ENCODE measurements at places on chromosomes 5 and 9. TPM values are rescaled to one million over a fixed set of nuclear protein-coding genes. Genes with fewer than 3 reads are reported as not detected.
A peak's percentile ranks its signal among the peaks of the same experiment; 100 is the strongest.

GRCh38 chr9:85157772-85158171 is 488.2 kb downstream of the NTRK2 start:
- H3K4me1 ChIP-seq = no peaks in the 10 kb centered on the region
- no peak overlapping the region for H3K27ac ChIP-seq
- no peak overlapping the region for H3K4me3 ChIP-seq

DNA sequence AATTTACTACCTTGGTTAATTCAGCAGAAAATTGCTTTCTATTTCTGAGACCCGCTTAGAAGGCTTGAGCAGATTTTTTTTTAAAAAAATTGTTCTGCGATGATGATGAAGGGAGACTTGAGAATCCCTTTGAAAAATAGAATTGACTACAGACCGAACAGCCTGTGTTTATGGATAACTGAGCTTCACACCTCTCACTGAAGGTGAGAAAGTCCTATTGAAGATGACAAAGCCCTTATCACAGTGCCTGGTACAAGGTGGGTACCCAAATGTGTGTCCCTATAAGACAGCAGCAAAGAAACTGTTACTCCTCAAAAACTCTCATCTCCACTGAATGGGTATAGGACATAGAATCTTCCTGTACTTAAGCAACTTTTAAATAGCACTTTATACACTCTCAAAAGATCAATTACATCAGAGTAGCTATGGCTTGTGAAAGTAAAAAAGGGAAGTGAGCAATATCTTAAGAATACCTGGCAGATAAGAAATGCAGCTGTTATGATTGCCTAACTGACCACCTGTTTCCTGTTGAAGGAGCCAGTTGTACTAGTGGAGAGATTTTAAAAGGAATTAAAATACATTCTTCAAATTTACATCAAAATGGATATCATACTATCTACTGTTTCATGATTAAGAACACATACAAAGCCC is 419.7 kb downstream of the CHSY3 start:
- no peak overlapping the region for H3K27ac ChIP-seq
- no peak overlapping the region for H3K4me3 ChIP-seq
- no peaks in the 10 kb centered on the region for H3K4me1 ChIP-seq
- H3K27me3 ChIP-seq = no peaks in the 10 kb centered on the region

Gene SEMA5A
- 56.2 TPM for total RNA-seq

- H3K36me3 ChIP-seq = no peaks in the 10 kb centered on the region
- H3K27ac ChIP-seq = no peak overlapping the region
- H3K4me3 ChIP-seq = no peak overlapping the region
- H3K27me3 ChIP-seq = no peaks in the 10 kb centered on the region
- DNase-seq = no peak
- no peaks in the 10 kb centered on the region for H3K4me1 ChIP-seq
Observed at GRCh38 chr9:72657023-72657422, 135.6 kb downstream of the TMC1 start.

GRCh38 chr5:25579111-25579510 is 934.3 kb upstream of the CDH10 start:
- no peaks in the 10 kb centered on the region for H3K4me1 ChIP-seq
- no peaks in the 10 kb centered on the region for H3K27me3 ChIP-seq
- H3K36me3 ChIP-seq = no peaks in the 10 kb centered on the region
- no peak for DNase-seq

Gene DRD1
- 0.09 TPM for total RNA-seq

Gene SLC25A2
- total RNA-seq = not detected

GRCh38 chr5:2756211-2757152 is 5.0 kb upstream of the IRX2 start:
- no peaks in the 10 kb centered on the region for H3K36me3 ChIP-seq
- peaks cover 42% of the 10 kb centered on the region for H3K27me3 ChIP-seq
- no peaks in the 10 kb centered on the region for H3K4me1 ChIP-seq

Gene CDH9
- total RNA-seq = not detected

Gene CCL28
- total RNA-seq = 0.42 TPM

DNA sequence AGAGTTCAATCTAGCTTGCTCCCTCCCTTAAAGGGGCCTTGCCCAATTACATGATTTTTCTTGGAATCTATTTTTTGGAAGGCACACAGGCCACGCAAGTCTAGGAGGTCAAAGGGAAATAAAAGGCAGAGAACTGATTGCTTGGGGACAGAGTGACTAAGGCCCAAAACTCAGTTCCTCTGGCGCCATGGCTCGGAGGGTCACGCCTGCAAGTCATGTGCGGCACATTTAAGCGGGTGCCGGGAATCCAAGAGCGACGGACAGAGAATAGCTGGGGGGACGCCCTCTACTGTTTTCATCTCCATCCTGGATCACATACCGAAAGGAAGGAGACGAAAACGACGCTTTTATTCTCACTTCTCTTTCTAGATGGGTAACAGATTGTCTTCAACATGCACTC is 78.6 kb downstream of the FREM1 start:
- no peak overlapping the region for H3K27ac ChIP-seq
- H3K4me1 ChIP-seq = no peaks in the 10 kb centered on the region
- no peaks in the 10 kb centered on the region for H3K36me3 ChIP-seq
- no peak for DNase-seq
- H3K4me3 ChIP-seq = no peak overlapping the region

DNA sequence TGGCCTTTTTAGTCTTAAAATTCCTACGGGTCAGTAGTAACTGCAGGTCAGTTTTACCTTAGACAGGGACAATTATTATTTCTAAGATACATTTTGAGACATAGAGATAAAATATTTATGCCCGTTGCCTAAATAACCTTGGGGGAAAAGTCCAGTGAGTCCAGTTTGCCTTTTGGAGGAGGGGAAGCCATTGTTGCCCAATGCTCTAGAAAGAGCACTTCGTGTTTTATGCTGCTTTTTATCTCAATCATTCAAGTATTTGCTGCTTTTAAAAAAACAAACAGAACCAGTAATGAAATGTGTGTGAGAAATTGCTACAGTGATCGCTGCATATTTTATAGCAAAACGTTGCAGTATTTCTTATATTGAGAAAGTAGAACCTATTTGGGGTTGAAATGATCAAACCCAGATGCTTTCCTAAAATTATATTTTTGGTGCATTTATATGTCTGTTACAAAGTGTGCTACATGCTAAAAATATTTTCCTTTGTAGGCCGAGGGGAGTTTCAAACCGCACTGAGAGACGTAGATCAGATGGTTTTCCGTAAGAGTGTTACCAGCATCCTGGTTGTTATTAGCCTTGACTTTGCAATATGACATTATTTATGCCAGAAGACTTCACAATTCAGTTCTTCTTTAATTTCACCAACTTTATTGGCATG is 266.8 kb downstream of the AOPEP start:
- peaks cover 25% of the 10 kb centered on the region for H3K4me1 ChIP-seq
- no peak overlapping the region for H3K4me3 ChIP-seq
- DNase-seq = no peak

Gene ELAVL2
- 0.09 TPM for total RNA-seq

GRCh38 chr5:71864730-71865601 is 145.9 kb downstream of the CARTPT start:
- no peaks in the 10 kb centered on the region for H3K36me3 ChIP-seq
- no peak overlapping the region for H3K27ac ChIP-seq
- no peak overlapping the region for H3K4me3 ChIP-seq
- H3K4me1 ChIP-seq = no peaks in the 10 kb centered on the region
- DNase-seq = no peak

Gene ARHGEF28
- total RNA-seq = 1.1 TPM

- peaks cover 18% of the 10 kb centered on the region for H3K4me1 ChIP-seq
- H3K27me3 ChIP-seq = no peaks in the 10 kb centered on the region
- H3K36me3 ChIP-seq = no peaks in the 10 kb centered on the region
- no peak overlapping the region for H3K27ac ChIP-seq
- no peak overlapping the region for H3K4me3 ChIP-seq
- DNase-seq = no peak
Observed at GRCh38 chr5:96049398-96050272, 88.0 kb upstream of the ELL2 start.

Gene EFNA5
- 49.4 TPM for total RNA-seq

DNA sequence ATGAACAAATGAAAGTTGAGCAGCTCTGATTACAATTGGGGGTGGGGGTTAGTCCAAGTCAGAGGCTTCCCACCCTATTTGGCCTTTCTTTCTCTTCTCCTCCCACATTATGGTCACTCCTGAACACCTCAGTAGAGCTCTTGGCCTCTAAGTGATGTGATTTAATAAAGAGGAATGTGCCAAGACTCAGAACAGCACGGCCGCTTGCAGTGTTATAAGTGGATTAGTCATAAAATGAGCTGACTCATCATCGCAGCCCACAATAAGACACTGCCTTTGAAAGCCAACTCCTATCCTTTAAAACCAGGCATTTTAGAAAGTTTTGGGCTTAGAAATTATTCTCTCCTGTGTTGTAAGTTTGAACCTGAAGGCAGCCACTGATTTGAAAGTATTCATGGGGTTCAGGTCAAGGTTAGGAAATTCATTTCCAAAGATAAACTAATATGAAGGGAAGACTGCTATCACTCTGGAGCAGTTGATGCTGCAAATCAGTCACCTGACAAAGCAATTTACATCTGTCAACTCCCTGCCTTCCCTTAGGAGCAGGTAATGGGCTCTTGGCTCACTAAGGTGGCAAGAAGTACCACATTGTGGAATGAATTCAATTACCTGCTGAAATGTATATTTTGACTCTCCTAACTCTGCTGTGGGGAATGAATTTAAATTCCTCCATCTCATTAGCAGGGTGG is 283.6 kb upstream of the NMUR2 start:
- no peak for DNase-seq
- no peak overlapping the region for H3K4me3 ChIP-seq
- no peaks in the 10 kb centered on the region for H3K4me1 ChIP-seq
- no peaks in the 10 kb centered on the region for H3K27me3 ChIP-seq
- H3K27ac ChIP-seq = no peak overlapping the region
- H3K36me3 ChIP-seq = no peaks in the 10 kb centered on the region

- H3K27ac ChIP-seq = no peak overlapping the region
- no peak for DNase-seq
- no peaks in the 10 kb centered on the region for H3K27me3 ChIP-seq
- H3K36me3 ChIP-seq = peaks cover 7% of the 10 kb centered on the region
- no peak overlapping the region for H3K4me3 ChIP-seq
Observed at GRCh38 chr5:57209316-57210040, 35.6 kb downstream of the GPBP1 start.

Gene SV2C
- 0.10 TPM for total RNA-seq

- H3K36me3 ChIP-seq = no peaks in the 10 kb centered on the region
- H3K4me3 ChIP-seq = no peak overlapping the region
- no peaks in the 10 kb centered on the region for H3K4me1 ChIP-seq
- no peaks in the 10 kb centered on the region for H3K27me3 ChIP-seq
- no peak for DNase-seq
- H3K27ac ChIP-seq = no peak overlapping the region
Observed at GRCh38 chr9:110185806-110186205, 22.2 kb downstream of the C9orf152 start.

DNA sequence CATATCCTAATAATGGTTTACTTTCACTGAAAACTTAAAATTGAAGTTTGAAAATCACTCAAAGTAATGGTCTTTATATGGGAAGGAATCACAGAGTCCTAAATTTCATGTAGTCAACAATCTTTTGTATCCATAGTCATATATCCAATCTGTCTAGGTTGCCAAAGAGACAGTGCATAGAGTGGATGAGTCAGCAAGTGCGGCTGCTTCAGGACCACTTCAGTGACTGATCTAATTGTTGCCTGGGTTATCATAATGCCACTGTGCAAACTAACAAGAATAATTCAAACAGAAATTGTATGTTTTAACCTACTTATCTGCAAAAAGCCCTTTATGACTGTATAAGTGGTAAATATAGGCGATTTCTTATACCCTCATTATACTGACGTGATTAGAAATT is 211.3 kb upstream of the PRR16 start:
- no peak for DNase-seq
- H3K27me3 ChIP-seq = no peaks in the 10 kb centered on the region
- no peak overlapping the region for H3K27ac ChIP-seq
- H3K4me1 ChIP-seq = no peaks in the 10 kb centered on the region
- H3K4me3 ChIP-seq = no peak overlapping the region

Gene PHF24
- total RNA-seq = 2.2 TPM

- H3K36me3 ChIP-seq = peaks cover 4% of the 10 kb centered on the region
- H3K27me3 ChIP-seq = no peaks in the 10 kb centered on the region
- H3K4me3 ChIP-seq = no peak overlapping the region
- H3K4me1 ChIP-seq = peaks cover 19% of the 10 kb centered on the region
- no peak for DNase-seq
Observed at GRCh38 chr5:157505496-157505895, 45.5 kb downstream of the NIPAL4 start.

- H3K36me3 ChIP-seq = no peaks in the 10 kb centered on the region
- H3K4me3 ChIP-seq = peak overlapping the region; percentile 4
- no peaks in the 10 kb centered on the region for H3K27me3 ChIP-seq
- H3K27ac ChIP-seq = no peak overlapping the region
- peaks cover 8% of the 10 kb centered on the region for H3K4me1 ChIP-seq
- DNase-seq = peak; percentile 48
Observed at GRCh38 chr9:13427587-13427986, 148.1 kb upstream of the MPDZ start.

DNA sequence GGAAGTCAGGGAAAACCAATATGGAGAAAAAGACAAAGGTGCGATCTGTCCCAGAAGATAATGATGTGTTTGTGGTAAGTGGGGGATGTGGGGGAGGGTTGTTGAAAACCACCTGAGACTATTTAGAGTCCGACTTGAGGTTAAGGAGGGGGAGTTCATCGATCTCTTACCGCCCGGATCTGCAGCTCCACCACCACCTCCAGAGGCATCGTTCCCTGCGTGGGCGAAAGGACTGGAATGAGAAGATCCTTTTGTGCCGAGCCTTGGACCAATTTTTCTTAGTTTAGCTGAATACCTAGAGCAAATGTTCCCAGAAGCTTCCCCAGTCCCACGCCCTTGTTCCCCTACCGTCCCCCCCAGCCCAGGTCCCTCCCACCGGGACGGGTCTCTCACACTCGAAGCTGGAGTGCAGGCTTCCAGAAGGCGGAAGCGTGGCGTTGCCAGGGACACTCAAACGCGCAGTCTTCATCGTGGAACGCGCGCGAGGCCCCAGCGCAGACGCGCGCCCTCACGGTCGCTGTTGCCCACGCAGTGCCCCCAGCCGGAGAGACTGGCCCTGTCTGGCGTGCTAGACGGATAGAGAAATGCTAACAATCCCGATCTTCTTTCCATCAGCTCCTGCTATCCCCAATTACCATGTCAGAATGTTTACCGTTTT is at the start of gene SPATA6L:
Gene SPATA6L, minus strand, starts transcription at position 439 of the 658 bp plus-strand sequence. Its CDS starts 230 bp downstream, at position 209.
- peak within 1 kb of the TSS; percentile 58 for H3K4me3 ChIP-seq
- H3K27me3 ChIP-seq = no peaks in the 10 kb centered on the region
- peak; percentile 68 for DNase-seq
- peak within 1 kb of the TSS; percentile 34 for H3K27ac ChIP-seq

Gene STX17
- total RNA-seq = 29.5 TPM

- no peak for DNase-seq
- no peak overlapping the region for H3K4me3 ChIP-seq
- H3K36me3 ChIP-seq = no peaks in the 10 kb centered on the region
- no peaks in the 10 kb centered on the region for H3K4me1 ChIP-seq
- no peak overlapping the region for H3K27ac ChIP-seq
Observed at GRCh38 chr5:103347716-103348423, 89.3 kb downstream of the MACIR start.

- no peak overlapping the region for H3K27ac ChIP-seq
- peak; percentile 9 for DNase-seq
- H3K36me3 ChIP-seq = no peaks in the 10 kb centered on the region
- H3K27me3 ChIP-seq = no peaks in the 10 kb centered on the region
- no peak overlapping the region for H3K4me3 ChIP-seq
- H3K4me1 ChIP-seq = no peaks in the 10 kb centered on the region
Observed at GRCh38 chr5:123371575-123372179, 51.5 kb downstream of the CEP120 start.

Gene PCDHA12
- total RNA-seq = not detected
